Fibroblast of skin of scalp (primary cell): ENCODE measurements at places on chromosomes 3 and 15.

DNA sequence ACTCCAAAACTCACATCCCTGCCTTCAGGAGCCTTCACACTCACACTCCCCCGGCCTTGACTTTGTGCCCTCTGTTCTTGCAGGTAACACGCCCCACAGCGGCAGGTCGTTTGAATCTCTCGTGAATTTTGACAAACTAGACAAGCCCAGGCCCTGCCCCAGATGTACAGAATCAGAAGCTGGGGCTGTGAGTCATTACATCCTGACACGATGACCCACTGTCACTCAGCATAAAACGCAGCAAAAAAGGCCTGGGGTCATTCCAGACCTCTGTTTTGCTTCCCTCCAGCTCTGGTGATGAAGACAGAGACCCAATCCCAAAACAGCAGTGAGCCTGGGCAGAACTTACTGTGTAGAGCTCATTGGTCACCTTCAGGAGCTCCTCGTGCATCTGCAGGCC lies 116.4 kb upstream of the RAD18 start:
- DNase-seq: no peak

DNA sequence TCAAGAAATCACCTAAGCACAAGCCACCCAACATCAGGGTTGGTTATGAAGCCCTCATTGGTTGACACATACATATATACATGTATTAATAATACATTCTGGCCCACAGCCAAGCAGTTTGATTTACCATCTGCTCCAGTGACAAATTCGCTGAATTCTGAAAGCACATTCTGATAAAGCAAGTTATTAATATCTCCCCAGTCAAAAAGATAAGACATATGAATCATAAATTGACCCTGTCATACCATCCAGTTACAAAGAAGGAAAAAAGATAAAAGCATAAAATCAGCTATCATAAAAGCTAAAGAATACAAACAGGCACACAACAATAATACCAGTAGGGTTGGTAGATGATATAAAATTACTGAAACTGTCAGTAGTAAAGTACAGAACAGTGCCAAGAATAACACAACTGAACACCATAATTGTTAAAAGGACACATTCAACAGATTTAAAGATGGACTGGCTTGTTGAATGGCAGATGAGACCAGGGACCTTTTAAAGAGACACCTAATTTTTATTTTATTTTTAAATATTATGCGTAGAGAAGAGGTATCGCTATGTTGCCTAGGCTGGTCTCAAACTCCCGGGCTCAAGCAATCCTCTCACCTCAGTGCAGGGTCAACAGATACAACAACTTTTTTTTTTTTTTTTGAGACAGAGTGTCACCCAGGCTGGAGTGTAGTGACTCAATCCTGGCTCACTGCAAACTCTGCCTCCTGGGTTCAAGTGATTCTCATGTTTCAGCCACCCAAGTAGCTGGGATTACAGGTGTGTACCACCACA lies 7.7 kb downstream of the SNX4 start:
- DNase-seq: peak; percentile 73

DNA sequence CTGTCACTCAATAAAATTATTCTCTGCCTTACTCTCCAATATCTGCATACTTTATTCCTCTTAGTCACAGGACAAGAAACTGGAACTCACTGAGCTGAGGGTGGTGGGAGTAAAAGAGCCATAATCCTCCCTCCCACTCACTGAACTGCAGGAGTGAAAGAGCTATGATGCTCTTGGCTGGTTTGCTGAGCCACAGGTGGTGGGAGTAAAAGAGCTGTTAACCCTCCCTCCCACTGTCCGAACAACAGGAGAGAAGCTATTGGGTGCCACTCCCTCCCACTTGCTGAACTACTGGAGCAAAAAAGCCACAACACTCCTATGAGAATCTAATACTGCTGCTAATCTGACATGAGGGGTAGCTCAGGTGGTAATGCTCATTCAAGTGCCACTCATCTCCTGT lies 391.0 kb downstream of the NSUN3 start:
- no peak for DNase-seq

GRCh38 chr3:76570436-76571057 lies 469.4 kb upstream of the ROBO2 start:
- DNase-seq: peak; percentile 37

DNA sequence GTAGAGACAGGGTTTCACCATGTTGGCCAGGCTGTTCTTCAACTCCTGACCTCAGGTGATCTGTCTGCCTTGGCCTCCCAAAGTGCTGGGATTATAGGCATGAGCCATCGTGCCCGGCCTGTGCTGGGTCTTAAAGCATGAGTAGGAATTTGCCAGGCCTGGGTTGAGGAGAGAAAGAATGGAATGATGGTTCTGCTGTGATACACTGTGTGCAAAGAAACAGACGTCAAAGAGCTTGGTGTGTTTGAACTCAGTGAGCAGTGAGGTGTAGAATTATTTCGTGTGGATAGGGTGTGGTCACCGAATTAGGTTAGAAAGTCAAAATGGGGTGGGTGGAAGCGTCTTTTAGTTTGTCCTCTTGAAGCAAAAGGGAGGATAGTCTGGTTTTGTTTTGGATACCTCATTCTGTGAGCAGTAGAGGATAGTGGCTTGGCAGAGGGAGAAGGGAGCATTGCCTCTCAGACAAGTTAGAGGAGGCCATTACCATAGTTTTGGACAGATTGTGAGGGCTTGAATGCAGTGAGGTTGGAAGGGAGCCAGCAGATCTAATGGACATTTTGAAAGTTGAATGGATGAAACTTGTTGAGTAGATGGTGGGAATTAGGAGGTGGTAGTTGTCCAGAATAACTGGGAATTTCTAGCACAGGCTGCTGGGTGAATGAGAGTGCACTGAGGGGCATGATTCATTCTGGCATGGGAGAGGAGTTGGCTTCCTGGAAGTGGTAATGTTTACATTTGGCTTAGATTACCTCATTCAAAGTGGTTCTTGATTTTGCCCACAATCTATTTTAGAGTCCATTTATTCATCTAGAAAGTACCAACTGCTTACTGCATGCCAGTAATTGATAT lies 27.2 kb downstream of the AKAP13 start:
- peak; percentile 79 for DNase-seq

GRCh38 chr3:30730967-30731366 lies 124.6 kb downstream of the TGFBR2 start:
- DNase-seq: no peak

- DNase-seq: no peak
Measured at GRCh38 chr15:50624616-50625168, 61.9 kb downstream of the TRPM7 start.

DNA sequence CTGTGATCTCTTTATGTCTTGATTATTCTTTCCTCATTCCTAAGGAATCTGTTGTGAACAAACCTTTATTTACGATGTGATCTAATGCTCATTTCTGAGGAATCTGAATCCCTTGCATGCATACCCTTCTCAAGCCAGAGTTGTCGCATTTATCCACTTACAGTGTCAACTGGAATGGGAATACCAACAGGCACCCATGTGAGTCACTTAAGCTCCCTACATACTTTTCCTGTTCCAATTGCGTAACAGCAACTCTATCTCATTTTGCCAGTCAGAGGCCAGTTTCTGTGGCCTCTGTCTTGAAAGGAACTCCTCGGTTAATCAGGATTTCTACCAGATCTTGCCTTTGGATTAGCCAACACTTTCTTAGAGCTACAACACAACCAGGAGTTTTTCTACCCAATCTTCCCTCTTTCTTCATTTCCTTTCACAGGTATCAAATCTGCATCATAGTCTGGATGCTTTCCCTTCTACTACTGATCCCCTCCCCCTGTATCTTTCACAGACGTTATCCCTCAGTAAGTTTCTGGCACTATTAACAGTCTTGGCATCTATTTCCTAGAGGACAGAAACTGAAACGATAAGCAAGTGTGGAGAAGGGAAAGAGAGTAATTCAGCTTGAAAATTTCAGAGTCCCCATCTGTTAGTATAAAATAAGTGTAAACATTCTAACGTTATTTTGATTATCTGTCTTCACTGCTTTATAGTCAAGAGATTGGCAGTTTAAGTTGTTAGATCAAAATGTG lies 66.8 kb upstream of the BCHE start:
- peak; percentile 3 for DNase-seq
